RCC 7860 (cell line): ENCODE measurements at places on chromosomes 1 and 21.
A peak's percentile ranks its signal among the peaks of the same experiment; 100 is the strongest.

DNA sequence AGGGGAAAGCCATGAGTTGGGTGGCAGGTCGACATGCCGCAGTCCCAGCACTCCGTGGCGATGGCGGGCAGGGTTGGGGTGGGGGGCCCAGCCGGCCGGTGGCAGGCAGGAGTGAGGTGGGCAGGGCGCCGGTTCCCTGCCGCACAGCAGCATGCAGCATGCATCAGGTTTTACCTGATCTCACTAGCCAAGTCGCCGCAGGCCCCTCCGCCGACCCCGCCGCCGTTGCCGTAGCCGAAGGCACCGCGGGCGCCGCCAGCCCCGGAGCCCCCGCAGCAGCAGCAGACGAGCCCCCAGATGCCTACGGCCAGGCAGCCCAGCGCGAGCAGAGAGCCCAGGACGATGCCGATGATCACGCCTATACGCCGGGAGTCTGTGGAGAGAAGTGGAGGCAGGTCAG is 6.7 kb downstream of the VSIG8 start:
- no peak for DNase-seq

DNA sequence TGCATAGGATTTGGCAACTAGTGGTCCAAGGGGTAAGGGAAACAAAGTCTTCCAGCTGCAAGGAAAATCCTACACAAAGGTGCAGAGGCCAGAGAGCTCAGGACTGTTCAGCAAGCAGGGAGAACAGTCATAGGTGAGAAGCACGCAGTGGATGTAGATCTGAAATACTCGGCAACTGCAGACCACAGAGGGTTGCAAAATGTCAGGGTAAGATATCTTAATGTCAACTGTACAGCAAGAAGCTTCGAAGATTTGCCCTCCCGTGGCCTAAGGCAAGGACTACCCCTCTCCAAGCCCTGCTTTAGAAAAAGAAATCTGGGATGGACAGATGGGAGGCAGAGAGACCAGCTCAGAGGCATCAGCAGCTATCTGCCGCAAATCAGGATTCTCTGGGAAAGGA is 153.4 kb upstream of the IRF2BP2 start:
- no peak for DNase-seq

- peak; percentile 33 for DNase-seq
These were observed 1.5 kb downstream of the KIF1B start for GRCh38 chr1:10211805-10212410.

- DNase-seq: no peak
These were observed 61.1 kb upstream of the LRP8 start for GRCh38 chr1:53388963-53389362.

- peak; percentile 68 for DNase-seq
These were observed 56.6 kb upstream of the RPL11 start for GRCh38 chr1:23634840-23635651.

DNA sequence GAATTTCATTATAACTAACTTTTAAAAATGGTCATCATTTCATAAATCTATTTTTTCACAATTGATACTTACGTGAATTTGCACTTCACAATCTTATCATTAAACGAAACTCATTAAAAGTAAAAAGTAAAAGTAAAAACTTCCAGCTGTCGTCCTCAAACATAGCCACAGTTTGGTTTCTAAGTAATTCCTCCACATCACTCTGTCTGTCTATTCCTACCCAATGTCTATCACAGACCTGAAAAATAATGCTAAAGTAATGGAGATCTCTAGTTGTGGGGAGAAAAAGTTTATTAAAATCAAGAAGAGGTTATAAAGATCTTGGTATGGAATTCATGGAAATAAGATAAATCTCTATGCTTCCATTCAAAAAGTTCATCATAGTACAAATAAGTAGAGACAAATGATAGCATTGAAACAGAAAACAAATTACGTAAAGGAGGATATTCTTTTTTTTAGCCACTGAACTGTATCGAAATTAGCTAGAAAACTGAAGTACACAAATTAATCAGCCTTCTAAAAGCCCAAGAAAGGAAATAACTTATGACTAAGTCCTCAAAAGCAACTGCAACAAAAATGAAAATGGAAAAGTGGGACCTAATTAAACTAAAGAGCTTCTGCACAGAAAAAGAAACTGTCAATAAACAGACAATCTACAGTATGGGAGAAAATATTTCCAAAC is 148.6 kb downstream of the TIAM1 start:
- DNase-seq: no peak

DNA sequence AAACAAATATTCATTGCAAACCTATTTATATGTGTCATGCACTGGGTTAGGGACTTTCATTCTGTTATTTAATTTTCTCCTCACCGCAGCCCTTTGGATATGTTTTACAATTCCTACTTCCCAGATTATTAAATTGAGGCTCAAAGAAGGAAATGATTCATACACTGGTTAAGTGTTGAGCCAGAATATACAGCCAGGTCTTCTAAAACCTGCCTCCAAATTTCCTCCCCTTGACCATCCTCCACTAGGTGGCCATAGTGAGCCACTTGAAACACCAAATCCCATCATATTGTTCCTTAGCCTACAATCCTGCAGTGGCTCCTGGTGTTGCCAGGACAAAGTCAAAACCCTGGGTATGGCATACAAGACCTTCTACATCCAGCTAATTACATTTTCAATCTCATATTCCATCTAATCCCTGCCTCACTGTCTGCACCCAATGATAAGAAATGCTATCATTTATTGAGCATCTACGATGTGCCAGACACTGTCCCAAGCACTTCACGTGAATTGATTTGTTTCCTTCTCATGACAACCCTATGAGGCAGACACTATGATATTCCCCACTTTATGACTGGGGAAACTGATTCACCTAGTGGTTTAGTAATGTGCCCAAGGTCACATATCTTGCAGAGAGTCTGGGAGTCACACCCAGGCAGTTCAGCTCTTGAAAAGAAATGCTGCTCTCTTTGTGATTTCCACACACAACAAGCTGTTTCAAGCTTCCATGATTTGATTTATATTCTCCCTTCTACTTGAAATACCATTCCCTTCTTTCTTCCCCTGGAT is 23.6 kb upstream of the KIRREL1 start:
- DNase-seq: peak; percentile 85

DNA sequence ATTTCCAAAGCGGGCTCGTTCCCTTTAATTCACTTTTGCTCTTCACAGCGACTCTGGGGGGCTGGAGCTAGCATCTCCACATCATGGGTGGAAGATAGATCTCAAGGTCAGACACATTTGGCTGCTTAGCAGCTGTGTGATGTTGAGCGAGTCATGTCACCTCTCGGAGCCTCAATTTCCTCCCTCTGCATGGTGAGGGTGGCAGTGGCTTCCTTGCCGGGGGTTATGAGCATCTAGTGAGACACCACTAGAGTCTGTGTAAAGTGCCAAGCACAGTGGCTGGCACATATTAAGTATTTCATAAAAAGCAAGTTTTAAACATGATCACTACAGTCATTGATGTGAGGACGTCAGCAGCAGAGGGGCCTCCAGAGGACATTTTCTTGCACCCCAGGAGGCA is 16.9 kb upstream of the ECE1 start:
- no peak for DNase-seq

DNA sequence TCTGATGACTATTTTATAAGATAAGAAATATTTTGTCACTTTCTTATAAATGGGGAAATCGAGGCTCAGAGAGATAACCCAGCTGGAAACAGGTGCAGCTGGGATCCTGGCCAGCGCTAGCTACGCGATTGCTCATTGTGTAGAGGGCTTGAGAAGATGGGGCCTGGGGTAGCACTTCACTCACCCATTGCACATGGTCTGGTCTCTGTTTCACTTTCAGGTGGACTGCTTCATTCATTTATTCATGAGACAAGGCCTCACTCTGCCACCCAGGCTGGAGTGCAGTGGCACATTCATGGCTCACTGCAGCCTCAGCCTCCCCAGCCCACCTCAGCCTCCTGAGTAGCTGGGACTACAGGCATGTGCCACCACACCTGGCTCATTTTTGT is 23.8 kb downstream of the UBE4B start:
- DNase-seq: no peak

DNA sequence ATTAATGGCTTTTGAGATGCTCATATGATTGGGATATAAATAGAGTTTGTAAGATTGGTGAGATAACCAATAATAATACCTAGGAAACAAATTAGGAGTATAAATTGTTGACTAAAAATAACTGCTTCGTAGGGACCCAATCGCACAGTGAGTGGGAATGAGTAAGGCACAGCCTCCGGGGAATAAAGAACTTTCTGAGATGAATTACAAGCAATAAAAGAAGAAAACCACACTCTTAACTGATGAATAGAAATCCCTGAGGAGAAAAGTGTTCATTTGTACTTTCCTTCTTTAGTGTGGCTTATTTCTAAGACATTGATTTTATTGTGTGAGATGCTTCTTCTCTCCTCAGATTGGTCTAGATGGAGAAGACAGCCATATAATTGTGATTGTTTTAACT is 443.4 kb upstream of the PRMT6 start:
- DNase-seq: no peak

DNA sequence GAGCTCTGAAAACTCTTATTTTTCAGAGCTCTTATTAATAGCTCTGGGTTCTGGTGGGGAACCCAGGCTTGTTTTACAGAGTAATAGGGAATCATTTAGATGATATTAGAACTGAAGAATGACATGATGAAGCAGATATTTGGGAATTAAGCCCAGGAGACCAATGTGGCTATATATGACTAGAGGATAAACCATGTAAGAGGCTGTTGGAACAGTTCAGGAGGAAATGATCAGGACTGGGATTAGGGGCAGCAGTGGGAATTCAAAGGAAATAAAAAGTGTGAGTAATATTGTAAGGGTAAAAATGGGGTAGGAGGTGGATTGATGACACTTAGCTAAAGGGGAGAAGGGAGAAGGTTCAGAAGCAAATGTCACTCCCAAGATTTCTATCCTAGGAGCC is 58.6 kb downstream of the GIPC2 start:
- no peak for DNase-seq

GRCh38 chr1:227764019-227764391 is 28.8 kb downstream of the SNAP47 start:
- DNase-seq: no peak

- DNase-seq: peak; percentile 15
These were observed 58.6 kb downstream of the PBX1 start for GRCh38 chr1:164617377-164618201.

DNA sequence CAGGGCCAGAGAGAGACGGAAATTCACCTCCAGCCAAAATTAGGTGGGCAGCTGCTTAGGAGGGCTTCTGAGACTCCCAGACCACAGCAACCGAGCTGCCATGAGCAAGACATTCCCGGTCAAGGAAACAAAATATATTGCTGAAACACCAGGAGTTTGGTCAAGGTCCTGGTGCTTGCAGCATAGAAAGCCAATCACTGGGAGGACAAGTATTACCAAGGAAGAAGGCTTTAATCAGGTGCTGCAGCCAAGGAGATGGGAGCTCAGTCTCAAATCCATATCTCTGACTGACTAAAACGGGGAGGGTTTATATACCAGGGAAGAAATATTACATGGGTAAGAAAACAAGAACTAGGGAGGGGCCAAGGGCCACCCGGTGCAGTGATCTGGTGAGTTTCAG is 18.8 kb upstream of the TMEM125 start:
- no peak for DNase-seq

GRCh38 chr1:32926562-32926961 is 25.4 kb upstream of the TMEM54 start:
- DNase-seq: no peak

- no peak for DNase-seq
These were observed 699.8 kb downstream of the PTPRU start for GRCh38 chr1:29936031-29936544.

DNA sequence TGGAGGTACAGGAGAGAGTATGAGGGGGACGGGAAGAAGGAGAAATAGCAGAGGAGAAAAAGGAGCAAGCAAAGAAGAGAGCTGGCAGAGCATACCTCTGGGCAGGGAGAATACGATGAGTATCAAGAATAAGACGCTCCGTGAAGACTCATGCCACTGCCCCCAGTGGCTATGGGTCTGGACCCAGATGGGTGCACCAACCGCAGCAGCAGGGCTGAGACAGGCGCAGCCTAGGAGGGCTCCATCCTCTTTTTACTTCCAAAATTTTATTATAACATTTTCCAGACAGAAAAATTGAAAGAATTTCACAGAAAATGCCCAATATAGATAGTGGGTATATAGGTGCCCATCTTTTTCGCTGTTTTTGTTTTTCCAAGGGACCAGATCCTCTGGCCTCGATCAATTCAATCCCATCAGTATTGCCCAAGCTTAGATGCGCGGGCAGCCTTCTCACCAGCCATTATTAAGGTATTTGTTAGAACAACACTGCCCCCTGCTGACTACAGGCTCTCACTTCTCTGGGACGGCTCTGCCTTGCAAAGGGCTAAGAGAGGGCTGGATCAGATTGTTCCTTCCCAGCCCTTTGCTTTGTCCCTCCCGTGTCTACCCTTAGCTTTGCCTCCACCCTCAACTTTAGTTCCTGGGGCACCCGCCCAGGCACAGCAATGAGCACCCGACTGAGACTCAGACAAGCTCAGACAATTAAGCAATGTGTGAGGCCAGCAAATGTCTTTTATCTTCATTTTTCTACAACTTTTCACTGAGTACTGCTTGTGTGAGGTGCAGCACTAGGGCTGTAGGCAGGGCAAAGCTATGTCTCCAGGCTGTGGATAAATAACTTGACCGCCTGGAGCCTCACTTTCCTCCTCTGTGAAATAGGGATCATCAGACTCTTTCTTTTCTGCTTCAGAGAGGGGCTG is 17.5 kb upstream of the CAMK1G start:
- DNase-seq: peak; percentile 71

GRCh38 chr1:65539266-65540131 is 119.0 kb downstream of the LEPR start:
- no peak for DNase-seq

- DNase-seq: no peak
These were observed 1.6 kb downstream of the PBX1 start for GRCh38 chr1:164560556-164560955.

GRCh38 chr21:31908106-31909031 is 35.5 kb downstream of the HUNK start:
- no peak for DNase-seq

DNA sequence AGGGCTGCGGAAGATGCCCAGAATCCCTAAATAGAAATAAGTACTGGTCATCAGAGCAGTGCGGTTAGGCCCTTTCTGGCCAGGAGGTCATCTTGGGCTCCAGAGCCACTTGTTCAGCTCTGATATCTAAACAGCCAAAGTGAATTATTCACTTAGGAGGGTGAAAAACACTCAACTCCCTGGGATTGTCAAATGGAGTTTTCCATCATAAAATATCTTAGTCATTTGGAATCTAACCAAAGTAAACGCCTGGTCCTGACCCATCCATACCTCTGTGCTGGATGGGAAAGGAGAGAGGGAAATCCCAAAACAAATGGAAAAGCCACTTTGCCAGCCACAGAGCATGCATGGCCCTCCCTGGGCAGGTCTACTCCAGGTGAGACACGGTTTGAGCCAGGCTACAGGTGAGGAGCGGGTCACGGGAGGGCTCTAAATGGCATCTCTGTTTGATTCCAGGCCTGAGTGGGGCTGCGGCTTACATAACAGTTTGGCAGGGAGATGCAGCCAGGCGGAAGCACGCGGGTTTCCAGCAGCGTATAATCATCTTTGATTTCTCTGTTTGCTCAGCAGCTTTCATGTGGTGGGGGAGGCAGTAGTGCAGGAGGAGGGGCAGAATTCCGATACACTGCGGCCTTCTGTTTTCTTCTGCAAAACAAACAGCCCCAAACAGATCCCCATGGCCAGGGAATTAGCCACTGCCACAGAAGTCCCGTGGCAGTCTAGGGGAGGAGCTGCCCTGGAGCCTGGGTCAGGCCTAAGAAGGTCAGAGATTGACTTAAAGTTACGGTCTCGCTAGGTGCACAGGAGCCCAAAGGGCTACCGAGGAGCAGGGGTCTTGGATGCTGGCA is 59.1 kb upstream of the ZNF648 start:
- peak; percentile 79 for DNase-seq
